CD4-positive, CD25-positive, alpha-beta regulatory T cell (primary cell): ENCODE measurements at places on chromosomes 1 and 21. TPM values are rescaled to one million over a fixed set of nuclear protein-coding genes. Genes with fewer than 3 reads are reported as not detected.

DNA sequence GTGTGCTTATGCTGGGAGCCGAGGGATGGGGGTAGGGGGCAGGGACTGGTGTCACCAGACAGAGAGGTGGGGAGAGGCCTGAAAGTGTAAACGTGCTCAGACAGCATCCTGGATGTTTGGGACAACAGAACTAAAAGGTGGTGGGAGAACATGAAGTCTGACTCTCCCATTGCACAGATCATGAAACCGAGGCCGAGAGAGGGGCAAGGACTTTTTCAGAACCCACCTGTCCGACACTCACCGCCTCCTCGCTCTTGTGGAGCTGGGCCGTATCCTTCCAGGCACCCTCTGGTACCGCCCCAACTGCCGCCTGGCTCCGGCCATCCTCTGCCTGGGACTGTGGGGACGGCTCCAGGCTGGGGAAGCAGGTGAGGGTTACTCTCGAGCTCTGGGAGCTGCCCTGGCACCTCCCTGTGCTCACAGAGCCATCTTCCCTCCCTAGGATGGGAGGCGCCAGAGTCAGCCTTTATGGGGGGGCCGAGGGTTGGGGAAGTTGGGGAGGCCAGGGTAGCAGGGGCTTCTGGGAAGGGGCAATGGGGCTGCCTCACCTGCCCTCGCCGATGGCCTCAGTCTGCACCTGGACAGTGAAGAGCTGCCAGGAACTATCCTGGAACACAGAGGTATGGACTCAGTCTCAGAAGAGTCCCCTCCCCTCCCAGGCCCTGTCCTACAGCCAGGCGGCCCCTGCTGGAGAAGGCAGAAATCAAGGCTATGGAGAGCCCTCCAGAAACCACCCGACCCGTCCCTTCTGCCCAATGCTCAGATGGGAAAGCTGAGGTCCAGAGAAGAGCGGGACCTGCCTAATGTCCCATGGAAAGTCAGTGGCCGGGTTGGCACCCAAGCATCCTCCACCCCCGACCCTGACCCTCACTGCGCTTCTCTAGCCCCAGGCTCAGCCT is 7.0 kb downstream of the ATP13A2 start:
- H3K27me3 ChIP-seq, result no peaks in the 10 kb centered on the region
- H3K27ac ChIP-seq, result no peak overlapping the region
- H3K36me3 ChIP-seq, result peaks cover 25% of the 10 kb centered on the region
- H3K4me1 ChIP-seq, result peaks cover 1% of the 10 kb centered on the region
- no peak for DNase-seq
- no peak overlapping the region for H3K4me3 ChIP-seq

DNA sequence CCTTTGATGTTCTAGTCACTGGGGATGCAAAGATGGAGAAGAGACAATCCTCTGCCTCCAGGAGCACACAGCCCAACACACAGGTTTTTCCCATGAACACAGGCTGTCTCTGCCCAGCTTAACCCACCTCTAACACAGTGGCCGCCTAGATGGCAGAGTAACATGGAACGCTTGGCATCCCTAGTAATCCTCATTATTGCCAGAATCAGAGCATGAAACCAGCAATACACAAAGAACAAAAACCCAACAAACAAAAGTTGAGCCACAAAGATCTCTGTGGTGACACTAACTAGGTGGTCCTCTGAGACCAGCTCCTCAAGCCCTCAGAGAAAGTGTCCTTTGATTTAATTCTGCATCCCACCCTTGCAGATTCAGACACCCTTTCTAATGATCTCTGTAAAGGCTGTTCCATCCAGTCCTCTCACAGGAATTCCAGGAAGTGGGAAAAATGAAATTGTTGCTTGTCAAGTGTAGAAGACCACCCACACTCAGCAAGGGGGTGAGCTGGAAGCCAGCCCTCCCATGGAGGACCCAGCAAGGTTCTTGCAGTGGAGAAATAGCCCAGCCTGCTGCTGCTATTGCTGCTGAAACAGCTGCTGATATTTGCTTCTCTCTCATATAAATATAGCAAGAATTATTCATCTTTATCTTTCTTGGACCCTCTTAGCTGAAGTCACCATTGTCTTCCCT is 7.4 kb upstream of the ATP2B4 start:
- H3K27me3 ChIP-seq, result no peaks in the 10 kb centered on the region
- DNase-seq, result no peak
- no peak overlapping the region for H3K4me3 ChIP-seq
- H3K36me3 ChIP-seq, result no peaks in the 10 kb centered on the region
- H3K4me1 ChIP-seq, result no peaks in the 10 kb centered on the region
- H3K27ac ChIP-seq, result no peak overlapping the region

DNA sequence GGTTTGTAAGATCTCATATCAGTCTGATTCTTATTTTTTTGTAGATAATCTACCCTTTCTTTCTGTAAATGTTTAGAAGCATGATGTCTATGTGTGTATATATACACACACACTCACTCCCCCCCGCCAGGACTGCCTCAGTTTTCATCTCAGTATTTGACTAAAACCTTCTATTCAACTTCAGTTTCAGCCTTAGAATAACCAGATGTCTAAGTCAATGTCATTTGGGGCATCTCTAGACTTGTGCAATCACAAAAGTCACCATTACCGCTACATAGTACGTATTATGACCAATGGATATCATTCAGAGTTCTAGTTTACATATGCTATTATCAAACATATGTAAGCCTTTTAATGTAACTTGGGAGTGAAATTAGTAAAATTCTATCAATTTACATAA is 53.3 kb upstream of the BOLA1 start:
- peaks cover 5% of the 10 kb centered on the region for H3K36me3 ChIP-seq
- H3K4me3 ChIP-seq, result peak overlapping the region; percentile 100
- H3K27ac ChIP-seq, result peak overlapping the region; percentile 52
- peaks cover 61% of the 10 kb centered on the region for H3K4me1 ChIP-seq
- H3K27me3 ChIP-seq, result no peaks in the 10 kb centered on the region

- no peak overlapping the region for H3K27ac ChIP-seq
- H3K4me1 ChIP-seq, result no peaks in the 10 kb centered on the region
- no peak overlapping the region for H3K4me3 ChIP-seq
- no peak for DNase-seq
These were observed 196.1 kb upstream of the FGGY start for GRCh38 chr1:59100708-59101374.

- H3K36me3 ChIP-seq, result no peaks in the 10 kb centered on the region
- DNase-seq, result no peak
- H3K4me3 ChIP-seq, result no peak overlapping the region
- no peaks in the 10 kb centered on the region for H3K4me1 ChIP-seq
These were observed 104.0 kb upstream of the ESRRG start for GRCh38 chr1:216827251-216827650.

- H3K27me3 ChIP-seq, result peaks cover 40% of the 10 kb centered on the region
- H3K4me3 ChIP-seq, result no peak overlapping the region
- no peak overlapping the region for H3K27ac ChIP-seq
- peaks cover 22% of the 10 kb centered on the region for H3K4me1 ChIP-seq
These were observed 2.2 kb upstream of the G0S2 start for GRCh38 chr1:209672705-209673630.

DNA sequence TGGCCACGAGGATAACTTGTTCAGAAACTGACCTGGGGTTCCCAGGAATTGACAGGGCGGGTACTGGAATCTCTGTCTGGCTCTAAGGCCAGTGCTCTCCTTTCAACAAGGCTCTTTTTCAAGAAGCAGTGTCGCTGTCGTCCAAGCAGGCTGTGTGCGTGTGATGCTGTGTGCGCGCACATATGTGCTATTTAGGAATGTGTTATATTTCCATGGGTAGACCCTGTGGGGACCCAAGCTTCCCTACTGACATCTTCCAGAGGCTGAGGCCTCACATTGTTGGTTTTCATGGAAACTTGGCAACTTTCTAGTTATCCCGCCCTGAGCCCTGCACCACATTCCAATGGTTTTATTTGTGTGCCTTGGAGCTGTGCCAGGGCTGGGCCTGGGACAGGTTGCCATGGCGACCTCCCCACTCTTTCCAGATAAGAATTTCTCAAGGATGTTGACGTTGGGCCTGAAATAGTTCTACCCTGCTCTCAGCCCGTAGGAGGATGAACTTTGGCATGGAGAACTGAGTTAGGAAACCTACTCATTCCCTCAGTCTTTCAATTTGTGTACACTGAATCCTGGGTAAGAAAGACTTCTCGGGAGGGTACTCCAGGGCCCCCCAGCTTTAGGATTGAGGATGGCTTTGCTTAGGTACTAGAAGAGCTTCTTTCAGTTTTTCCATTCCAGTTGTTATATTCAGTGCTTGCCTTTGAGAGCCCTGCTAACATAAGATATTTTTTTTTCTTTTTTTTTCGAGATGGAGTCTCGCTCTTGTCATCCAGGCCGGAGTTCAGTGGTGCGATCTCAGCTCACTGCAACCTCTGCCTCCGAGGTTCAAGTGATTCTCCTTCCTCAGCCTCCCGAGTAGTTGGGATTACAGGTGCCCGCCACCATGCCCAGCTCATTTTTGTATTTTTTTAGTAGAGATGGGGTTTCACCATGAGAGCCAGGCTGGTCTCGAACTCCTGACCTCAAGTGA is 38.8 kb upstream of the SRSF10 start:
- H3K4me3 ChIP-seq, result no peak overlapping the region
- H3K4me1 ChIP-seq, result no peaks in the 10 kb centered on the region
- H3K36me3 ChIP-seq, result no peaks in the 10 kb centered on the region
- DNase-seq, result no peak
- H3K27me3 ChIP-seq, result peaks cover 2% of the 10 kb centered on the region

- H3K4me3 ChIP-seq, result no peak overlapping the region
- no peaks in the 10 kb centered on the region for H3K27me3 ChIP-seq
- DNase-seq, result no peak
- H3K4me1 ChIP-seq, result no peaks in the 10 kb centered on the region
These were observed 546.1 kb upstream of the ADAMTS5 start for GRCh38 chr21:27513016-27513415.

DNA sequence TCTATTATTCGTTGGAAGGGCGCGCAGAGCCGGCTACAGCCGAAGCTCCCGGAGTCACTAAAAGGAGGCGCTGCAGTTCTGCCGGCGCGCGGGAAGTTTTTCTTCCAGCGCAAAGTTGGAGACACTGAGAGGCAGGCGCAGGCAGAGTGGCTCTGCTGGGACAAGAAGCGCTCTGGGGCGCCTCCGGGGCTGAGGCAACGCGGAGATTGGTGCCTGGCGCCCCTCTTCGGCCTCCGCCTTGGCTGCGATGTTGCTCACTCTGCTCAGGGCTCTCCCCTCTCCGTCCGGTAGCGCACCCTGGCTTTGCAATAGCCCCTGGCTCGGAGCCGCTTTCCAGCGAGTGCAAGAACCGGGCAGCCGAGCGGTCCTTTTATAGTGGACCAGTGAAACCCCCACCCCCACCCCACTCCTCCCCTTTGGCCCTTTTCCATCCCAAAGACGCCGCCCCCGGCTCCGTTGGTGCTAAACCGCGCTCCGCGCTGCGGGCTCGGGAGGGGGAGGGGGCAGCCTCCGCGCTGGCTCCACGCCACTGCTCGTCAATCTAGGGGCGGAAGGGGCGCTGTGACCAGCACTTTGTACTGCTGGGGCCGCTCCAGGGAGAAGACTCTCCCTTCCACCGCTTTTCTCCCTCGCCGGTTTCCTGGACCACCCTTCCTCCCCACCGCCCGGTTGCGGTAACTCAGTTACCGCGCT is at the start of gene ADAMTS1:
Gene ADAMTS1 (minus strand): TSS at position 344 of the 693 bp plus-strand sequence. CDS start 455 bp downstream, outside the sequence.
- DNase-seq, result no peak
- H3K27ac ChIP-seq, result no peak within 1 kb of the TSS
- H3K4me1 ChIP-seq, result peaks cover 8% of the 10 kb centered on the region
- H3K36me3 ChIP-seq, result no peaks in the 10 kb centered on the region
- no peak within 1 kb of the TSS for H3K4me3 ChIP-seq

- no peak overlapping the region for H3K27ac ChIP-seq
- H3K36me3 ChIP-seq, result peaks cover 30% of the 10 kb centered on the region
- peaks cover 6% of the 10 kb centered on the region for H3K4me1 ChIP-seq
- H3K4me3 ChIP-seq, result no peak overlapping the region
- no peak for DNase-seq
- H3K27me3 ChIP-seq, result no peaks in the 10 kb centered on the region
These were observed 79.0 kb downstream of the SASS6 start for GRCh38 chr1:100053727-100054126.

DNA sequence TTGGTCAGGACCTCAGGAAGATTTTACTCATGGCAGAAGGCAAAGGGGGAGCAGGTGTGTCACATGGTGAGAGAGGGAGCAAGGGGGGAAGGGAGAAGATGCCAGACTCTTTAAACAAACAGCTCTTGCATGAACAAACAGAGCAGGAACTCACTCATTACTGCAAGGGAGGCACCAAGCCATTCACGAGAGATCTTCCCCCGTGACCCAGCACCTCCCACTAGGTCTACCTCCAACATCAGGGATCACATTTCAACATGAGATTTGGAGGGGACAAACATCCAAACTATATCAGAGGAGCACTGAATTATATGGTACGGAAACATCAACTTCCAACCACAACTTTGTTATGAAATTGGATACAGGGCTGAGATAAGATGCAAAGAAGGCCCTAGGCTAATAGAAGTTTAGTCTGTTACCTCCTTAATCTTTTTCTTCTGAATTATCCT is 164.9 kb downstream of the ST6GALNAC3 start:
- no peaks in the 10 kb centered on the region for H3K27me3 ChIP-seq
- no peaks in the 10 kb centered on the region for H3K4me1 ChIP-seq
- no peaks in the 10 kb centered on the region for H3K36me3 ChIP-seq

DNA sequence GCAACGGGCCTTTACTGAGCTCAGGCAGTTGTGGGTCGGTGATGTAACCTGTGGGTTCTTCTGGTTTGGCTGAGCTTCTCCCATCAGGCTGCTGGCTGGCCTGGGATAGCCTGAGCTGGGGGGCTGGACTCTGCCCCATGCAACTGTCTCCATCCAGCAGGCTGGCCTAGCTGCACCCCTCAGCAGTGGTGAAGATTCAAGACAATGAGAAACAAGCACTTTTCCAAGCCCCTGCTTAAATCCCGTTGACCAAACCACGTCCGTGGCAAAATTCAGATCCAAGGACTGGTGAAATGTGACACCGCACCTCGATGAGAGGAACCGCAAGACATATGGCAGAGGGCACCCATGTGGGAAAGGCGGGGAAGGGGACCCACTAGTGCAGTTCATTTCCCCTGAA is 25.6 kb downstream of the PRSS38 start:
- no peaks in the 10 kb centered on the region for H3K4me1 ChIP-seq
- no peaks in the 10 kb centered on the region for H3K27me3 ChIP-seq
- H3K4me3 ChIP-seq, result no peak overlapping the region
- no peaks in the 10 kb centered on the region for H3K36me3 ChIP-seq
- DNase-seq, result no peak

KRTAP21-1 gene
- not detected for total RNA-seq

CALML6 gene
- not detected for total RNA-seq

C1orf53 gene
- total RNA-seq, result not detected

TLR5 gene
- 0.84 TPM for total RNA-seq

CD101 gene
- total RNA-seq, result 14.9 TPM

DNM3 gene
- total RNA-seq, result 5.5 TPM

ALG14 gene
- 1.2 TPM for total RNA-seq

ERI3 gene
- total RNA-seq, result 27.6 TPM

SELENOF gene
- 128 TPM for total RNA-seq
